HFFc6 (cell line): ENCODE measurements at places on chromosomes 1 and 21. TPM values are rescaled to one million over a fixed set of nuclear protein-coding genes. Genes with fewer than 3 reads are reported as not detected.

Gene C1orf210
- not detected in 3 replicates for total RNA-seq

GRCh38 chr1:113283914-113284313 is 106.4 kb upstream of the MAGI3 start:
- no peak for DNase-seq

- no peak for DNase-seq
These were observed 23.2 kb downstream of the F5 start for GRCh38 chr1:169563019-169563615.

DNA sequence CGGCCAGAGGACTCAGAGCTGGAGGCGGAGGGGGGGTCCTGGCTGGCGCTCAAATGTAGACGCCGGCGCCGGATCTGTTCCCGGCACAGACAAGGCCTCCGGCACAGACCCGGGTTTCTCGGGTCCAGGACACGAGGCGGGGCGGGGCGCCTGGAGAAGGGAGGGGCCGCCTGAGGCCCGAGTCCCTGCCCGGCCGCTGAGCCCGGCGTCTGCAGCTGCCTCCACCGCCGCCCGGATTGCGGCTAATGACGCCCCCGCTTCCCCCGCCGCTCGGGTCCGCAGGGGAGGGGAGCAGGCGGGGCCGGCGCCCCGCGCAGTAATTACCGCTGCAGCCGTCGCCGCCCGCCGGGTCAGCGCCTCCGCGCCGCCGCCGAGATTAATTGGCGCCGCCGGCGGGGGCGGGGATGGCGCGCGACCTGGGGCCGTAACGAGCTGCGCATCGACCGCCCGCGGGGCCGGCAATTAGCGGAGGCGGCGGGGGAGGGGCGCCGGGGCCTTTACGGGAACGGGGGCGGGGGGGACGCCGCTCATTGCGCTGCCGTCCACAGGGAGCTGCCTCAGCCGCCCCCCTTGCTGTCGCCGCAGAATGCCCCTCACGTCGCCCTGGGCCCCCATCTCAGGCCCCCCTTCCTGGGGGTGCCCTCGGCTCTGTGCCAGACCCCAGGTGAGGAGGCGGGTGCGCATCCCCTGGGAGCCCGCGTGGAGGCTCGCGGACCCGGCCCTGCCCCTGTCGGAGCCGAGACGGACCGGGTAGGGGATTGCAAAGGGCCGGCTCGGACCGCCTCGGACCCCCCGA is 17.3 kb downstream of the NOC2L start:
- peak; percentile 85 for DNase-seq

DNA sequence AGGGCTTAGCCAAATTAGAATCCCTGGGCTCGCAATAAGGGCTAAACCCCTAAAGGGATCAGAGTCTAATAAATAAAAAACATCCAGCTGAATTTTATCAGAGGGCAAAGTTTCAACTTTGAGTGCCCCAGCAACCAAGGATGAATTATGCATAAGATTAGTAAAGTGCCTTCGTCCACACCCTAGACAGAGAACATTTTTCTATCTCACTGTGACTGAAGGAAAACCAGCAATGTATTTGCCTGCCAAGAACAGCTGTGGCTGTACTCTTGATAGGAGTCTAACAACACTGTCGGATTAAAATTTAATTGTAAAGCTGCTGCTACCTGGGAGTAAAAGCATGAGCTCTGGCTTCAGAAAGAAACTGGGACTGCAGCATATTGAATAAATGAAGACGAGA is 23.3 kb downstream of the WNT2B start:
- no peak for DNase-seq

GRCh38 chr1:5681654-5682053 is 310.6 kb downstream of the NPHP4 start:
- no peak for DNase-seq

- no peak for DNase-seq
These were observed 42.7 kb downstream of the FAAP20 start for GRCh38 chr1:2151911-2152310.

DNA sequence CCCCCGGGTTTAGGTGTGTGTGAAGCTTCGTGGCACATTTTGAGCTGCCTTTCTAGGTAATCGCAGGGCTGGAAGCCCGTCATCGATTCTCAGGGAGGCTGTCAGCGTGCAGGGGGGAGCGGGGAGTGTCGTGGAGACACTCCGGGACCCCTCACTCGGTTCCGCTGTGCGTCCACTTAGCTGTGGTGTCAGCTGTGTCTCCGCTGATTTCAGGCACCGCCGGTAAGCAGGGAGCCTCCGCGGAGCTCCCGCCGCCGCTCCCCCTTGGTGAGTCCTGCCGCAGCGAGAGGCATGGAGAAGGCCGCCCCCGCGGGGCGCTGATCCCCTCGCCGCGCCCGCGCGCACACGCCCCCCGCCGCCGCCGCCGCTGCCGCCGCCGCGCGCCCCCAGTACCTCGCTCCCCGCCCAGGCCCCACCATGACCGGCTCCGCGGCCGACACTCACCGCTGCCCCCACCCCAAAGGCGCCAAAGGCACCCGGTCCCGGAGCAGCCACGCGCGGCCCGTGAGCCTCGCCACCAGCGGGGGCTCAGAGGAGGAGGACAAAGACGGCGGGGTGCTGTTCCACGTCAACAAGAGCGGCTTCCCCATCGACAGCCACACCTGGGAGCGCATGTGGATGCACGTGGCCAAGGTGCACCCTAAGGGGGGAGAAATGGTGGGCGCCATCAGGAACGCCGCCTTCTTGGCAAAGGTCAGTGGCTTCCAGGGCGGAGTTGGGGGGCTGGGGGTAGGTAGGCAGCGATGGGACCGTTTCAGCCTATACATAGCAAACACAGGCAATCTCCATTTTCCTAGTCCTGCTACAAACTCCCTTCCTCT is 995 bp downstream of the VASH2 start:
- no peak for DNase-seq

DNA sequence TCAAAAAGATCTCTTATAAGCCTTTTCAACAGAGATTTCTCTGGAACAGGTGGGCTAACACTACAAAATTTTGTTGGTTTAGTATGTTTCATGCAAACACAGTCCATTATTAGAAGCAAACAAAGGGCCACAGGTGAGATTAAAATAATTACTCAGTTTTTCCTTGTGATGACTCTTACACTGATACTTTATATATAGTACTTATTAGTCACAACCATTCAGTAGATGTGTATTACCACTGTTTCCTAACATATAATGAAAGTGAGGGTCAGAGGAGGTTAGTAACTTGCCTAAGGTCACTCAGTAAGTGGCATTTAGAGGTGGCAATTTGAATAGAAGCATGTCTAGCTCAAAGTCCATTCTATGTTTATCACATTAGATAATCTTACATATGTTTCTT is 44.2 kb downstream of the CYYR1 start:
- no peak for DNase-seq
